ENCODE measurements at places on chromosomes 12 and 14.

- DNase-seq = no peak
Measured at GRCh38 chr12:106840243-106840642, 65.8 kb downstream of the RIC8B start.

- no peak for DNase-seq
Measured at GRCh38 chr14:81716953-81717352, 183.3 kb upstream of the SEL1L start.

GRCh38 chr12:29415111-29415510 is 34.1 kb upstream of the ERGIC2 start:
- no peak for DNase-seq

- DNase-seq = no peak
Measured at GRCh38 chr14:92898566-92899131, 24.3 kb upstream of the CHGA start.

DNA sequence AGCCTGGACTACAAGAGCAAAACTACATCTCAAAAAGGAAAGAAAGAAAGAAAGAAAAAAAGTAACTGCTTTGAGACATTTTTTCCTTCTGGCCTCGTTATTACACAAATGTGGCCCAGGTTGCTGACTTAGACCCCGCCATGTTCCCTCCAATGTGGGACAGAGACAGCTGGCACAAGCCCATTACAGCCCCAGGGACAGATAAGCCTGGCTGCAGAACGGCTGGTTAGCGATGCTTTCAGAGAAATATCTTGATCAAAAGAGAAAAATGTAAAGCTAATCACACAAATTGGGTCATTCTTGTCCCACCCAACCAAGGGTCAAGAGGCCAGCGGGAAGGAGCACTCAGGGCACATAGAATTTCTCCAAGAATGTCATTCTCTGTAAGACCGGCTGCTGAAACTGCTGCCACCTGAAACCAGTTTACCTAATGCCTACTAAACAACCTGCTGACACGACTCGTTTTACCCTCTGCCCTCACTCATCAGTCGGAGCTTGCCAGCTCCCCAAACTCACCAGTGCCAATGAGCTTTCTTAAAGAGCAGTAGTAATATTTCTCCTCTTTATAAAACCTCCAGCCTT is 63.1 kb downstream of the TNFAIP2 start:
- no peak for DNase-seq
